Fibroblast of the aortic adventitia (primary cell): ENCODE measurements at places on chromosomes 12 and 14. TPM values are rescaled to one million over a fixed set of nuclear protein-coding genes. Genes with fewer than 3 reads are reported as not detected.

DNA sequence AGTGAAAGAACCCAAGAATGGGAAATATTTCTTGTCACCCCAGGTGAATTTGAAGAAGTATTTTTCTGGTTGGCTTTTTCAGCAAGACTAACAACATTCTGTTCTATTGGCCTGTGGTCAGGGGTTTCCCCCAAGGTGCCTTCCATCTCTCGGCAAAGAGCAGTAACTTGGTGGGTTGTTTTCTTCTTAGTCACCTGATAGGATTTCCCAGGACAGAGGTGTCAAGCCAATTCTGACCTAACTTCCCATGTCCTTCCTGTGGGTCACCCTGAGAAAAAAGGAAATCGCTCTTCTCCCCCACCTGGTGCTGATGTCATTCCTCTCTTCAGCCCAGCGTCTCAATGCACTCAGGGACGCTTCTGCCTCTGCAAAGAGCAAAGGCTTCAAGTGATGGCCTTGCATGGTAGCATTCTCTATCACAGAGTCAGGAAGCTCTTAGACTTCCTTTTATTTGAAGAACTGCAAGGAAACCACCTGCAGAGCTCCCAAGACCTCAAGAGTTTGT, 16.1 kb upstream of the IFNG start:
- no peak for DNase-seq

- DNase-seq, result no peak
Observed at GRCh38 chr14:73937012-73937411, 12.9 kb downstream of the FAM161B start.

DNA sequence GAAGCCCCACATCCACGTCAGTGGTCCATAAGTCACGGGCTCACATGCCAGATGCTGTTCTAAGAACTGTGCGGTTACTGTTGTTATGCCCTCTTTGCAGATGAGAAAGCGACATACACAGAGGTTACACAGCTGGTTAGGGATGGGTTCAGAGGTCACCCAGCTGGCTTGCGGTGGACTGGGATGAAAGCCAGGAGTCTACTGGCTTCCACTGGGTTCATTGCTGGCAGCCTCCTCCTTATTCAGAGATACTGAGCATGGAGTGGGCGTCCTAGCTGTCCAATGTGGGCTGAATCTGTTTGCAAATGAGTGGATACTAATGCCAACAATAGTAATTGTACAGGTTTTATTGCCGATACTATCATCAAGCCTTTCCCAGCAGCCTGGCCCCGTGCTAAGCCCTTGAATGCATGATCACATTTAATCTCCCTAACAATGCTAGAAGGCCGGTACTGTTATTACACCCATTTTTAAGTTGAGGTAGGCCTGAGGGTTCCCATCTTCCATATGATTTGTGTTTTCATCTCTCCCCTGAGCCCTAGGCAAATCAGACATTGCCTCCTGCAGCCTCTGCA, 129.1 kb downstream of the PLXNC1 start:
- DNase-seq, result peak; percentile 4

- no peak for DNase-seq
Observed at GRCh38 chr12:3214526-3215365, 137.6 kb downstream of the TSPAN9 start.

DNA sequence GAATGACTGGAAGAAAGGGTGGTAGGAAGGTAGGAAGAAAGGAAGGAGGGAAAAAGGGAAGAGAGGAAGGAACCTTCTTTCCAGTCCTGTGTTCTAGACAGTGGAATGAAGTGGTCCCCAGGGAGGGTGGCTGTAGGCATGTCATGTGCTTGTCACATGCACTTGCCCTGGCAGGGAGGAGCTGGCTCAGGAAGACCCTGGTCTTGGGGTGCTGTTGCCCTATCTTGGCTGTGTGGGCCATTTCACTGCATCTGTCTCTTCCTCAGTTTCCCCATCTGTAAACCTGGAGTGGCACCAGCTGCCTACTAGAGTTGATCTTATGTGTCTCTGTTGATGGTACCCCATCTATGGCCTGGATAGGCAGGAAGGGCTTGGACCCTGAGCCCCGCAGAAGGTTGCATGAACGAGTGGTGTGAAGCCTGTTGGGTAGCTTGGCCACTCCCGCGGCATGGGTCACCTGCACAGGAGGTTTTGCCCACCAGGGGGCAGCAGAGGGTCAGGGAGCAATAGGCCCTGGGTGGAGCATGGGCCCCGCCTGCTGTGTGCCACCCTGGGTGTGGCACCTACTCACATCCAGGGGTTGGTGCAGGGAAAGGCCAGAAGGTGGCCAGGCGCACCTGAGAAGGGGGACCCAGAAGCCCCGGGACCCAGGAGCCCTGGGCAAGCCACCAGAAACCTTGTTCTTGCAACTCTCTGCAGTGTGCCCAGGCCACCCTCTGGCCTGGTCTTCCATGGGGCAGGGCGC, 25.1 kb downstream of the MEG3 start:
- no peak for DNase-seq

DNA sequence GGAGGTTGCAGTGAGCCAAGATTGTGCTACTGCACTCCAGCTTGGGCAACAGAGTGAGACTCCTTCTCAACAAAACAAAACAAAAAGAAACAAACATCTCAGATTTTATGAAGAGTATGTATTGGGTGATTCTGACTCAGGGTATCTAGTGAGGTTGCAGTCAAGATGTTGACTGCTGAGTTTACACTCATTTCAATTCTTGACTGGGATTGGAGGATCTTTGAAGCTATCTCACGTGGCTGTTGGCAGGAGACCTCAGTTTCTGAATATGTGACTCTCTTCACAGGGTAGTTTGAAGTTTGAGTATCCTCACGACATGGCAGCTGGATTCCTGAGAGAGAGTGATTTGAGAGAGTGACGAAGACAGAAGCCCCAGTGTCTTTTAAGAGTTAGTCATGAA, 29.4 kb downstream of the ERC1 start:
- DNase-seq, result no peak

GRCh38 chr14:74457565-74457895, 31.5 kb upstream of the SYNDIG1L start:
- no peak for DNase-seq

DNA sequence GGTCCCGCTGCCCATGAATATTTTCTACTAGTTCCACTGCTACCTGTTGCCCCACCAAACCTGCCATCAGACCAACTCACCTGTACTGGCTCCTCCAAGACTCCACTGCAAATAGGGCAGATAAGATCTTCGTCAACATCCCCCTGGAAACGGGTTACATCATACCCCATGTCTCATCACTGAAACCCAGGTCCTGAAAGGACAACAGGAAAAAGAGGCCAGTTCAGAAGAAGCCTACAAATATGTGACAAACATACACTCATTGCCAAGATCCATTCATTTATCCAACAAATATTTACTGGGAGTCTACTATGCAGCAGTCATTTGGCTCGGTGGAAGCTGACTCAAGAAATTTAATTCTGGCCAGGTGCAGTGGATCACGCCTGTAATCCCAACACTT, 7.8 kb downstream of the RNF41 start:
- DNase-seq, result no peak

- no peak for DNase-seq
Observed at GRCh38 chr14:35695072-35695471, 114.0 kb downstream of the RALGAPA1 start.

DNA sequence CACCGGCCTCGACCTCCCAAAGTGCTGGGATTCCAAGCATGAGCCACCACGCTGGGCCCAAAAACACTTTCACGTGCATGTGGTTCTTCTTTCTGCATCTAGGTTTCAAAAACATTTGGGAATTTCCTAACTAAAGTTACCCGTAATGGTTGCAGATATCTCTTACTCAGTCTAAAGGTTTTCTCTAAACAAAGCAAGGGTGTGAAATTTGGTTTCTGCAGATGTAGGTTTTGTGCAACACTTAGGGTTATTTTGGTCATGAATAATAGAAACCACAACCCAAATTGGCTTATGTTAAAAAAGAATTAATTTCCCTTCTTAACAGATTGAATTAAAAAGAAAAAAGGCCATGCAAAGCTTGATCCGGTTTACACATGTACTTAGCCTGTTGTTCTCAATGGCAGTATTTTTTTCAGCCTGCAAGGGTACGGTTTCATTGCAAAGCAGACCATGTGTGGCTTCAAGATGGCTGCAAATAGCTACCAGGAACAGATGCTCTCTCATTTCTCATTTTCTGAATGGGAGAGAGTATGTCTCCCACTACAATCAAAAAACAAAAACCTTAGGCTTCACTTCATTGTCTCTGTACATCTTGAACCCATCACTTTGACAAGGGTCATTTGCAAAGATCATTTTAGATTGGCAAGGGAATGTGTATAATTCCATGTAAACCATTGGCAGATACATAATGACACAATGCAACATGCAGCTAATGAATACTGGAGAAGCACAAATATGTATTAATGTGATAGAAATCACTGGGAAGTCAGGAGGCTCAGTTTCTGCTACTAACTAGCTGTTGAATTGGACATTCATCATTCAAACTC, 491.2 kb upstream of the FLRT2 start:
- DNase-seq, result no peak

DNA sequence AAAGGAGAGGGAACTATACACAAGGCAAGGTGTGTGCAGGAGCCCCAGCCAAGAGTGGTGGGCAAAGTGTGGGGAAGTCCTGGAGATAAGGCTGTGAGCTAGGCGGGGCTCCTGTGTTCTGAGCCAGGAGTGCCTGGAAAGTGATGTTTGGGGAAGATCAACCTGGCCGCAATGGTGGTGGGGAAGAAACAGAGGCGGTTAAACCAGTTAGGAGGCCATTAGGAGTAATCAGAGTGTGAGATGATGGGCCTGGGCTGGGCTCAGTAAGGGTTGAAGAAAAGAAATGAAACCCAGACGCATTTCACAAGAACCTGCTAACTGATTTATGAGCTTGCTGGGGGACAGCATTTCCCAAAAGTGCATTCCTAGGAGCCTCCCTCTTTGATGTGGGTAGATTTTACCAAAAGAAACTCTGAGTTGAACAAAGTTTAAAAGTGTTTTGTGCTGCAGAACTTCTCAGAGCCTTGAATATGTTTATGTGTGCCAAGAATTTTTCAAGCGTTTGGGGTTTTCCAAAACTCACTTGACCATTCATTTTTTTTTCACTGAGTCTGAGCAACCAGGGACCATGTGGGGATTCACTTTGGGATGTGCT, 34.2 kb upstream of the LRP1-AS start:
- DNase-seq, result peak; percentile 72

DNA sequence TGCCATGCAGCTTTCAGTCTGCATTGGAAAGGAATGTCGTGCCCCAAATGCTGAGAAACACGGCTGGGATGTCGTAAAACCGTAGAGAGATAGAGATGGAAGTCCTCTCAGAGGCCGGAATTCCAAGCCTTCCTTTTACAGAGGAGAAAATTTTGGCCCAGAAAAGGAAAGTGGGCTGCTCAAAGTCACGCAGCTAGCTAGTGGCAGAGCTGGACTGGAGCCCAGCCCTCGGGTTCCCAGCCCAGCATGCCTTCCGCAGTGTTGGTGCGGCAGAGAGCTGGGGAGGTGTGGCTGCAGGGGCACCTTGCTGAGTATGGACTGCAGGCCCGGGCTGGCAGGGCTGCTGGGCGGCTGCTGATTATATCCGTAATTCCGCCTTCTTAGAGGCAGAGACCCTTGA, 50.3 kb downstream of the KCNA1 start:
- DNase-seq, result no peak

- DNase-seq, result peak; percentile 55
Observed at GRCh38 chr12:51678086-51678724, 87.2 kb downstream of the SCN8A start.

DNA sequence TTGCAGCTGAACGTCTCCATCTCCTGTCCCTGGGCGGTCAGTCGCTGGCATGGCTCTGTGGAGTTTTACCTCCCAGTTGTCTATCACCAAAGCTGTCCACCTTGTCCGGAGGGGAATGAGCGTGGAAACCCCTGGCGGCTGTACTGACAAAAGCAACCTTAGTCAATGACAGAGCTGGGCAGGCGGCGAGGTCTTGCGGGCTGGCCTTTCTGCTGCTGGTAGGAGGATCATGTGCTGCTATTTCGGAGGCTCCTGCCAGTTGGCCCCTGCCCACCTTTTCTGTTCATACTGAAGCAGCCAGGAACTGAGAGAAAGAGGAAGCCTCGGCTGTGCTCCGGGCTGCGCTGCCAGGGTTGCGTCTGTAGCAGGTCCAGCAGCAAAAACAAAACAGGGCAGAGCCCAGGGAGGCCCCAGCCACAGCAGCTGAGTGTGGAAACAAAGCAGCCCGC, 57.7 kb downstream of the HMGA2 start:
- DNase-seq, result peak; percentile 96

GRCh38 chr12:103640410-103640809, 53.3 kb downstream of the STAB2 start:
- DNase-seq, result no peak

GRCh38 chr12:69405566-69405865, 46.0 kb downstream of the YEATS4 start:
- DNase-seq, result peak; percentile 98

DNA sequence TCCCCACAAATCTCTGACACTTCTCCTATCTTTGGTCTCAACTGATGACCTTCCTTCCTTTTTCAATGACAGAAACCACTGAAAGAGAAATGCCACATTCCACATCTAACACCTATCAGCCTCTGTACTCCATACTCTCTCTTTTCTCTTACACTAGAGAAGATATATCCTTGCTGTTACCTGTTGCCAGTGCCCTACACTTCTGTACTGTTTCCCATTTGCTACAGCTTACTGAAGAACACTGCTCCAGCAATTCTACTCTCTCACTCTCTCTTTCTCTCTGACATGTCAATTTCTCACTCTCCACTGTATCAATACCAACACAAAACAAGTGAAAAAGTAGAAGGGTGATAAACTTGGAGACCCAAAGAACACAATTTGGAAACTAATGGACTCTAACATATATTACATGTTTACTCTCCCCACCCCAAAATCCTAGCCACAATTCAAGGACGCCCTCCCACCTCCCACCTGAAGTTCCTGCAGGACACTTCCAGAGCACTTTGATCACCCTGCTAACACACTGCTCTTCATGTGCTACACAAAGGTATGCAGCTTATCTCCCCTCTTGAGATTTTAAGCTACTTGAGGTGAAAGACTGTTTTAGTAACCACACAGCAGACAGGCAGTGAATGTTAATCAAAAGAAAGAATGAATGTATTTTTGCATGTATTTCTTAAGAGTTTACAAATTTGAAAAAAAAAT, 95.0 kb downstream of the MED13L start:
- DNase-seq, result no peak

GRCh38 chr12:22981711-22982110, 356.7 kb downstream of the ETNK1 start:
- peak; percentile 60 for DNase-seq

- no peak for DNase-seq
Observed at GRCh38 chr14:29528889-29529288, 398.8 kb downstream of the PRKD1 start.

GRCh38 chr12:47817272-47818006, 2.3 kb downstream of the HDAC7 start:
- DNase-seq, result no peak

- DNase-seq, result no peak
Observed at GRCh38 chr12:3120701-3121100, 43.5 kb downstream of the TSPAN9 start.

PRB2 gene
- total RNA-seq, result not detected in 2 replicates

PITPNM2 gene
- total RNA-seq, result 4.1 and 6.6 TPM in 2 replicates

INF2 gene
- 38.3 and 64.0 TPM in 2 replicates for total RNA-seq

COX8C gene
- total RNA-seq, result not detected in 2 replicates

MAP1LC3B2 gene
- total RNA-seq, result not detected in 2 replicates
